Amniotic stem cell (primary cell): ENCODE measurements at places on chromosomes 5 and 9.

GRCh38 chr9:15136646-15137045 lies 170.4 kb downstream of the TTC39B start:
- DNase-seq, result no peak

GRCh38 chr5:160171666-160172065 lies 52.4 kb upstream of the PWWP2A start:
- no peak for DNase-seq

DNA sequence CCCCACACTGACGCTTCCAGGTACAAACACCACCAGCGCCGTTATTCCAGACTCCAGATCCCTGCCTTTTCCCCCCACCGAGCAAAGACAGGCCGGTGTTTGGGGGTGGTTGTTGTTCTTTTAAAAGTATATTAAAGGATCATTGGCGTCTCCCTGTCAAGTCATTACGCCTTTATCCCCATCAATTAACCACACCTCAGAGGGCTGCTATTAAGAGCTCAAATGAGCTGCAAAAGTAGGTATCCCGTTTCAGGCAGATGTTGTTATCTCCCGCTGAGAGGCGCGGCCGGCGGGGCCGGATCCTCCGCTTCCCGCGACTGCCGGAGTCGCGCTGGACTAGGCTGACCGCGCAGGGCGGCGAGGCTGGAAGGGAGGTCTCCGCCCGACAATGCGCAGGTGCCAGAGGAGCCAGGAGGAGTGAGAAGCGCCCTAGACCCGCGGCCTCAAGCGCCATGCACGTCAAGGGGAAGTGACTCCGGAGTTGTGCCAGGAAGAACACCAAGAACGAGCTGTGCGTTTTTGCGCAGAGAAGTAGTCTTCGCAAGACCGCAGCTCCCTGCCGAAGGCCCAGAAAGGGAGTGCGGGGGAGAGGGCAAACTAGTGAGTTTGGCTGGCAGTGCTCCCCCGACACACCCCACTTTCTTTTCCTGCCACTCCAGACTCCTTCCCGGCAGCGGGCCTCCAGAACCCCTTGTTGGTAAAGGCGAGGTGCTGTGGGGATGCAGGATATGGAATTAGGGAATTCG lies 8.2 kb downstream of the NR2F1-AS1 start:
- no peak for DNase-seq

GRCh38 chr9:18668944-18669343 lies 195.0 kb downstream of the ADAMTSL1 start:
- DNase-seq, result no peak

DNA sequence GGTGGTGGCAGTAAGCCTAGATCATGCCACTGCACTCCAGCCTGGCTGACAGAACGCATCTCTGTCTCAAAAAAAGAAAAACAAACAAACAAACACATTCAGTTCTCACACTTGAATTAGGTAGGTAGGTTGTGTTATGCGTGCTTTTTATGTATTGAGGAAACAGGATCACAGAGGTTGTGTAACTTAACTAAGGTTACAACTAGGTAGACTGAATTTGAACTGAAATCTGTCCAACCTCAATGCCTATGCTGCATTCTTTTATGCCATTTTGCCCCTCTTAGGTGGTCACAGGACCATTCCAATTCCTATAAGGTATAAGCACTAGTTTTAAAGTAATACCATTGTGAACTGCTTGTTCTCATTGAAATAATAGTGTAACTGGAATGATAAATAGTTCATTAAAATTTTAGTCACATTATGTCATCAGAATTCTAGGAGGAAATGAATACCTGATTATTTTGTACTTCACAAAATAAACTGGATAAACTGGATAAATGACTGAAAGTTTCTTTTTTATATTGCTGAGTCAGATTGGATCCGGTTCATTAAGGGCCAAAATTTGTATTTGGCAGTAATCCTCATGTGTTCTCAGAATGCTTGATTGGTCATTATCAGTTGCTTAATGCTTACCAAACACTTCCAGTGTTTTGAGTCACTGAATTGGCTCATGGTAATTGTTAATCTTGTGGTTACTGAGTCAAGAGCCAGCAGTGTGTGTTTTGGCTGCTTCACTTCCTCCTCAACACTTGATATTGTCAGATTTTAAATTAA lies 7.1 kb downstream of the UBAP1 start:
- DNase-seq, result no peak

- no peak for DNase-seq
Measured at GRCh38 chr5:61563401-61563800, 231.3 kb downstream of the ZSWIM6 start.

DNA sequence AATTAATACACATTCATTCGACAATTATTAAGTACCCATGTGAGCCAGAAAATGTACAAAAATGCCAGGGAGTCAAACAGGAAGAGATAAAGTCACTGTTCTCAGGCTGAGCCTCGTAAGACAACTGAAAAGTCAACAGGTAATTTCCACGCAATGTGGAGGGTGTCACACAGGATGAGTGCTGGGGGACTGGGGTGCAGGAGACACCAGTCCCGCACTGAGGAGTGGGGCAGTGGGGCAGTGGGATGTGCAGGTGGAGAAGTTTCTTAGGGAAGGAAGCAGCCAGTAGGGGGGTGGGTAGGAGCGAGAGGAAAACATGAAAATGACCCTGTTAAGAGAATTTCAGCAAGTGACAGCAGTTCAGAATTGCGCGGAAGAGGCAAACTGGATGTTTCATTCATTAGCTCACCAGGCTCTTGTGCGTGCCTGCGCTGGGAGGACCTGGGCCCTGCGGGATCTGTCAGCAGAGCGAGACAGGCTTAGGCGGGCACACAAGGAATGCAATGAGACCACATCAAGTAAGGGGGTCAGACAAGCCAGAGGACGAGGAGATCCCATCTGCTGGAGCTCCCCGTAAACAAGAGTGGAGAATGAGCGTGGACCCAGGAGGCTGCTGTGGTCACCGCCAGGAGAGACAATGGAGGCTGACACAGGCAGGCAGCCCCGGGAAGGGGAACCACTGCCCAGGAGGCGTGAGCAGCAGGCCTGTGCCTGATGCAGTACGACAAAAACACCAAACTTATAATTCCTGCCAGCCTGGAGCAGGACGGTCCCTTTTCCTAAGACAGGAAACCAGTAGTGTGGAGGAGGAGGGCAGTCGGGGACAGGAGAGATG lies 21.0 kb downstream of the CAMSAP1 start:
- DNase-seq, result no peak

GRCh38 chr5:96384353-96384752 lies 48.7 kb downstream of the PCSK1 start:
- DNase-seq, result peak; percentile 59

- no peak for DNase-seq
Measured at GRCh38 chr5:166713295-166713694, 1578.2 kb upstream of the WWC1 start.

DNA sequence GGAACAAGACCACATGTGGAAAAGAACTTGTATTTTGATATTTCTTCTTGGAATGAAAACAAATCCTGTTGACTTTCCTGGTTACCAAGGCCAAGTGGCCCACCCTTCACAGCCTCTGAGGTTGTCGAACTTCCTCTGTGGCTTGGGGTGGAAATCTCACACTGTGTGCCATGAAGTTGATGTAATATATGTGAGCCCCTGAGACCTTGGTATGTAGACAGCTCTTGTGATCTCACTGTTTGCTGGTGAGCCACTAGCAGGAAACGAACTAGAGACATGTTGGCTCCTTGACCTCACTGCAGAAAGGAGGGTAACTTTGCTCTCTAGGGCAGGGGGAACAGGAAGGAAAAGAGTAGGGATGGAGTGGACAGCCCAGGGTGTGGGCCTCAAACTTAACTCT lies 159.4 kb downstream of the ARHGAP26 start:
- no peak for DNase-seq

- DNase-seq, result no peak
Measured at GRCh38 chr5:73032635-73033034, 76.8 kb downstream of the FCHO2 start.

DNA sequence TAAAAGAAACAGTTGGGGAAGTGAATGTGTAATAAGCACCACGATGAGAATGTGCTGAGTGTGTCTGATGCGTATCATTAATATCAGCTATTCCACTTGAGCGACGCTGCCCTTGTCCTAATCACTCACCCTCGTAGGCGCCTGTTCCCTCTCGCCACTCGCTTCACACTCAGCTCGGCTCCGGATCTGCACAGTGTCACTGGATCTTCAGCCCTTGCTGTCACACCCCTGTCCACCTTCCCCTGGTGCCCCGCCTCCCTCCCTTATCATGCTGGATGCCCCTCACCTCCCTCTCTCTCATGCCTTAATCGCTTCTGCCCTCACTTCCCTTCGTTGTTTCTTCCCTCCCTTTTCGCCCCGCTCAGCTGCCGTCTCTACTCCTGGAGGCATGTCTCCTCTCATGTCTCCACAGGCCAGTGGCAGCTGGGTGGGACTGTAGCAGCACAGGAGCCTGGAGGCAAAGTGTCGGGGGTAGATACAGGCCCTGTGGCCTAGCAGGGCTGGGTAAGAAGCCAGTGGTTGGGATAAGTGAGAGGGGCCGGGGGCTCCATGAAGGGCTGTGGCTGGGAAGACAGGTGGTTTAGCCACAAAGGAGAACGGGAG lies 43.5 kb downstream of the ANKDD1B start:
- no peak for DNase-seq

DNA sequence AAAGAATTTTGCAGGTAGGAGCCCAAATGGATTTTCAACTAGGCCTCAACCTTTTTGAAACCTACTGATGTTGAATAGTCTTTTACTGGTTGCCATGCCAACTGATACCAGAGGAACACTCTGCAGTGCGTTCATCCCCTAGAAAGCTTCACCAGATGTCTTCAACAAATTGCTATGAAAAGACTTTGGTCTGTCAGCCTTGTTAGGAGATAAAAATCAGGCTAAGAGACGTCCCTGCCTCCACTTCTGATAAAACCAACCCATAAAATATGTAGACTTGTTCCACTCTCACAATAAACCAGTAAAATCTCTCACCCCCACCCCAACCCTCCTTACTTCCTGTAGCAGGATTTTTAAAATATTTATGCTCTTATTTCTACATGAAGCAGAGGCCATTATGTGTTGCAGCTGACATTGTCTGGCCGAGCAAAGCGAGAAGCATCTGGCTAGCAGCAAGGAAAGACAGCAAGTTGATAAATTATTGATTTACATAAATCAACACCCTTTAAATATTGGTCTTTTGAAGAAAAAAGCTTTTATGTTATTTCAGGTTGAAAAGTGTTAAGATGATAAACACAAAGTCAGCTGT lies 428.7 kb downstream of the ISL1 start:
- DNase-seq, result no peak

GRCh38 chr5:143554918-143555477 lies 151.5 kb upstream of the NR3C1 start:
- no peak for DNase-seq

- no peak for DNase-seq
Measured at GRCh38 chr5:93415819-93416218, 165.2 kb downstream of the NR2F1-AS1 start.

DNA sequence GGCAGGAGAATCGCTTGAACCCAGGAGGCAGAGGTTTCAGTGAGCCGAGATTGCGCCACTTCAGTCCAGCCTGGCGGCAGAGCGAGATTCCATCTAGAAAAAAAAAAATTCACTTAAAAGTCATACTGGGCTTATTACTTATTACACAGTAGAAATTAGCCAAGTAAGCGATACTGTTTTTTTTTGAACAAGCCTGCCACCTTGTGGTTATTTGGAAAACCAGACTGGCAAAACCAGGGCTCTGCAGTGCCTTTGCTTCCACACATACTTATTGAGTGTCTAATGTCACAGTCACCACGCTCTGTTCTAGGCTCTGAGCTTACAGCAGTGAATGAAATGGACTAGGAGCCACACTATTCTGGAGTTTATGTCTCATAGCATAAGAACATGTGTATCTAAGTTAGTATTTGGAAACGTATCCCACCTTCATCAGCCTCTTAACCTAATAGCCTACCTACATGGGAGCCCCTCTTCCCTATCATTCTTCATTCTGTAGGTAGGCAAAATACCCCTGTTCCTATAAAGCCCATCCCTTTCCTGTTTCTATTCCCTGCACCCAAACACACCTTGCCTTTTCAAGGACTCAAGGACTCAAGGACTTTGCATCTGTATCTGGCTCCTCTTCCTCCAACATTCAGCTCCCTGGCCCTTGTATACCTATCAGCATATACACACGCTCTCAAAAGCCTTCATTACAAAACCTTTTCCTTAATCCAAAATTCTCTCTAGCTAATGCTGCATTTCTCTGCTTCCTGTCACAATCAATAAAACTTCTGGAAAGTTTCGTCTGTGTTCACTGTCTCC lies 13.9 kb upstream of the BASP1 start:
- peak; percentile 30 for DNase-seq

- DNase-seq, result no peak
Measured at GRCh38 chr5:154517181-154517580, 39.2 kb upstream of the HAND1 start.

- no peak for DNase-seq
Measured at GRCh38 chr9:123360161-123361085, 4.4 kb downstream of the CRB2 start.

GRCh38 chr9:129133082-129133481 lies 21.9 kb downstream of the PTPA start:
- DNase-seq, result no peak
